Ureter (tissue), 1 donor: ENCODE measurements at places on chromosomes 16 and 17. TPM values are rescaled to one million over a fixed set of nuclear protein-coding genes. Genes with fewer than 3 reads are reported as not detected.
A peak's percentile ranks its signal among the peaks of the same experiment; 100 is the strongest.

DNA sequence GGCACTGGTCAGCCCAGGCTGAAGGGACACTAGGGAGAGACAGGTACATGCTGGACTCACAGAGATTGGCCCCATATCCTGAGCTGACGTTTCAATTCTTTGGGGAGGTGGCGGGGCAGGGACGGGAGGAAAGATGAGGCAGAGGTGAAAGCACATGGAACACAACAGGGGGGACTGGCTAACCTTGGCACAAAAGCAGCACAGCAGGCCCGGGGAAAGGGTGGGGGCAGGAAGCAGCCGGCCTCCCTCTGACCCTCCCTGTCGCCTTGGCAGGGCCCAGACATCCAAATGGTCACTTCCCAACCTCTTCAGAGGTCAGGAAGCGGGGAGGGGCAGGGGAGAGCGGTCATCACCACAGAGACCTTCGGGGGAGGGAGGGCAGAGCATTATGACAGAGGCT lies 6.6 kb downstream of the VAT1 start:
- no peak for DNase-seq

- no peak for DNase-seq
Measured at GRCh38 chr17:77208217-77208808, 67.5 kb downstream of the SEC14L1 start.

DNA sequence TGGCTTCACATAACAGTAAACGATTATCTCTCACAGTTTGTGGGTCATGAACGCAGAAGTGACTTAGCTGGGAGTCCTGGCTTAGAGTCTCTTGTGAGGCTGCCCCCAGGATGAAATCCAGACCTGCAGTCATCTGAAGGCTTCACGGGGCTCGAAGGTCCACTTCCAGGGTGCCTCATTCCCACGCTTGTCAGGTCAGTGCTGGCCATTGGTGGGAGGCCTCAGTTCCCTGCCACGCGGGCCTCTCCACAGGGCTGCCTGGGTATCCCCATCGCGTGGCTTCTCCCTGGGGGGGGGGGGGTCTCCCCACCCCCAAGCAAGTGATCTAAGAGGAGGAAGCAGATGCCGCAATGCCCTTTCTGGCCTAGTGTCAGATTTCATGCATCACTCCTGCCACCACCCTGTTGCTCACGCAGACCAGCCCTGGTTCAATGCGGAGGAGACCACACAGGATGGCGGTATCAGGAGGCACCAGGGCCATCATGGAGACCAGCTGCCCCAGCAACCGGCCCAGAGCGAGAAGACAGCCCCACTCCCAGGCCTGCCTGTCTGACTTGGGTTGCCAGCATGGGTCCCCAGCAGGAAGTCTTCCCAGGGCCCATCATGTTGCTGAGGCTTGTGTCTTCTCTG lies 77.3 kb upstream of the CDH5 start:
- DNase-seq = peak; percentile 42

GRCh38 chr16:29148867-29149272 lies 164.0 kb downstream of the LAT start:
- DNase-seq = no peak

DNA sequence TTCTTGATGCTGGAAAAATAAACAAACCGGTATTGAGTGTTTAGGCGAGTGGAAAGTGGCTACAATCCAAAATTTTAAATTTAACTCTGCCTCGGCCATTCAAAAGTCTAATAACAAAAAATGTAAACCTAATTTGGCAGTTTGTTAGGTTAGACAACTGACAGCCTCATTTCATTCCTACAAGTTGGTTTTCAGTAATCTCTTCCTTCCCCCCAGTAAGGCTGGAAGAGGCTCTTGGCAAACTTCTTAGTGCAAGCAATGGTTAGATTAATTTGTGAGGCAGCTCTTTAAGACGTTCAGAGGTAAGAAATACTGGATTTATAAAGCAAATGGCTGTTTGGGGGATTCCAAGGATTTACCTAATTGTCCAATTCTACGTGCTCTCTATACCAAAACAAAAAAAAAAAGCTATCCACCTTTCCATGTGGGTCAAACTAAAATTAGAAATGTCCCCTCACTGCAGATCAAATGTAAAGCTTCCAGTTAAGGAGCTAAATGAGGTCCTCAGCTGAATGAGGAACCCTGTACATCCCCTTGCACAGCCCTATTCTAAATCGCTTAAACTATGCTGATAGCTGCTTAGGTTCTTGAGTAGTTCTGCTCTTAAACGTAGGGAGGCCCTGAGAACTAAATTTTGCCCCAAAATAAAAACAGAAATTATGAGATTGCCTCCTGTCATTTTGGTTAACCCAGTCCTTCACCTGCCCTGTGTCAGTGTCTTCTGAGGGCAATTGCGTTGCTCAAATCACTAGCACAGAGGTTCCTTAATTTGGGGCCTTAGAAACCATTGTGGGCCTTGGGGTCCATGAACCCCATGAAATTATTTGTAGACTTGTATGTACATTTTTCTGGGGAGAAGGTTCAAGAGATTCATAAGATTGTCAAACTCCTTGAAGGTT lies 2.9 kb downstream of the HEXIM1 start:
- no peak for DNase-seq

- no peak for DNase-seq
Measured at GRCh38 chr16:86511317-86512161, 1.2 kb downstream of the FOXF1 start.

- DNase-seq = no peak
Measured at GRCh38 chr17:81807839-81808238, 3.9 kb downstream of the GCGR start.

- no peak for DNase-seq
Measured at GRCh38 chr16:75624921-75625334, 1.8 kb upstream of the ADAT1 start.

DNA sequence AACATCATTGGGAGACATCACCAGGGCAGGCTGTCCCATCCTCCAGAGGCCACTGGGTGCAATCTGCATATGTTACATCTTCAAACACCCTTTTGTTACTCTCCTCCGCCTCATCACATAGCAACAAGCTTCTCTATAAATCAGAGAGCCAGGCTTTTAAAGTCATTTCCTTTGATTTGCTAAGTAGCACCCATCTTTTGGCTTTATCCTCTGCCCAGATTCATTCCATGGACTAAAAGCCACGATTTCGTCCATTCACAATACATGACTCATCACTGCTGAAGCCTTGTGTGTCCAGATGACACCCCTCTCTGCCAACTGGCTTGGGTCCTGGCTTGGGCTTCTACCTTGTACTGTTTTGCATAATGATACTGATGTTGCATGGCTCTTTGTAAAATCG lies 2.0 kb upstream of the KRT38 start:
- DNase-seq = no peak

- DNase-seq = no peak
Measured at GRCh38 chr17:37180376-37180775, 195.4 kb upstream of the C17orf78 start.

GRCh38 chr17:78736526-78737079 lies 45.5 kb downstream of the CYTH1 start:
- peak; percentile 86 for DNase-seq

GRCh38 chr16:84854759-84855158 lies 35.0 kb downstream of the CRISPLD2 start:
- DNase-seq = no peak

- no peak for DNase-seq
Measured at GRCh38 chr17:64686705-64687104, 24.6 kb upstream of the SMURF2 start.

GRCh38 chr16:66609139-66609510 lies 4.6 kb downstream of the CMTM3 start:
- DNase-seq = no peak

GRCh38 chr17:18953231-18953728 lies 1.3 kb downstream of the SLC5A10 start:
- no peak for DNase-seq

EEF2KMT gene
- total RNA-seq = 15.4 TPM

CLEC10A gene
- 5.1 TPM for total RNA-seq

LGALS9 gene
- 80.7 TPM for total RNA-seq

P2RX1 gene
- 44.3 TPM for total RNA-seq

MTSS2 gene
- 83.1 TPM for total RNA-seq

G6PC1 gene
- not detected for total RNA-seq

CAPNS2 gene
- 42.5 TPM for total RNA-seq

HLF gene
- 23.8 TPM for total RNA-seq

KRT16 gene
- total RNA-seq = 0.73 TPM

TEX19 gene
- total RNA-seq = not detected

ANKRD40CL gene
- total RNA-seq = not detected

UNC13D gene
- total RNA-seq = 75.3 TPM

DNASE1L2 gene
- total RNA-seq = 1.5 TPM

CCL18 gene
- total RNA-seq = 11.1 TPM
